ENCODE measurements at places on chromosomes 13 and 19.

DNA sequence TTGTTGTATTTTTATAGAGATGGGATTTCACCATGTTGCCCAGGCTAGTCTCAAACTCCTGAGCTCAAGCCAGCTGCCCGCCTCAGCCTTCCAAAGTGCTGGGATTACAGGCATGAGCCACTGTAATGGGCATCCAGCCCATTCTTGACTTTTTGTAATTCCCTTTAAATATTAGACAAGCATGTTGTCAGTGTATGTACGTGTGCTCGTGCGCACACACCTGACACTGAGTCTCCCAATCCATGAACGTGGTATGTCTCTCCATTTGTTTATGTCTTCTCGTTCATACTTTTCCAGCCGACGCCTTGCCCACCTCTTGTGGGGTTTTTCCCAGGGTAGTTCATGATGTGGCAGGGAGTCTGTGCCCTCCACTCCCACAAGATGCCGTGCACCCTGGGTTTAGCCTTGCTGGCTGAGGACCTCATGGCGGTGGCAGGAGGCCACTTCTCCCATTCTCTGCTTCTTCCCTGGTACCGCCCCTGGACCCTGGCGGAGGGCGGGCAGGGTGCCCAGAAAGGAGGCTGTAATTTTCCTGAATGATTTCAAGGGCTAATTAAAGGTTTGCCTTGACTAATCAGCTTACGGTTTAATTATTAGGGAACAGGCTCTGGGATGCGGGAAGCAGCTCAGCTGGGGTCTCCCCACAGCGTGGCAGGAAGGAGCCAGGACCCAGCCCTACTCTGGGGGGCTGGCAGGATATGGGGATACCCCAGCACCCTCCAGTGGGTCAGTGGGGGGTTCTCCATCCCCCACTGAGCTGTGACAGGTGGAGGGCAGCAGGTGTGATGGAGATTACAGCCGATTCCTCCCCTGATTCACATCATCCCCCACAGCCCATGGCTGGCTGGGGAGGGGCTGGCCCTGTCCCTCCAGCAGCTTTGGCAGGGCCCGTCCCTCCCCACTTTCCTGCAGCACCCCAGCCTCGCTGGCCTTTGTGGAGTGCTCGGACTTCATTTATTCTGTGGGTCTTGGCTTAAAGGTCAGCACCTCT, 12.9 kb downstream of the PAK4 start:
- DNase-seq = no peak

GRCh38 chr19:18170714-18171255, 2.8 kb upstream of the IFI30 start:
- DNase-seq = no peak

- no peak for DNase-seq
These were observed 6.0 kb downstream of the NFIC start for GRCh38 chr19:3372413-3372812.

DNA sequence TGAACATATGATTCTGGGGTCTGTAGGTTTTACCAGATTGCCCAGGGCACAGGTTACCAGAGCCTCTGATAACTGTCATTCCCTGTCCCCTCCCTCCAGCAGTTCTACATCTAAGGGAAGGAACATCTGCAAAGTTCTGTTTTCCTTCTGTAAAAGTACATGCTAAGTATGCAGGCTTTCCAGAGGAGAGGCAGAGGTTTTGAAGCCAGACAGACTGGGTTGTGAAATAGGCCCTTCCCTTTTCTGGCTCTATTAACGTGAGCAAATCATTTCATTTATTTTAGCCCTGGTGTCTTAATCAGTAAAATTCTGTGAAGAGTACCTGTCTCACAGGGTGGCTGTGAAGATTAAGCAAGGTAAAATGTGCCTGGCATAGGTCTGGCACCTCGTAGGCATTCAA, 66.1 kb upstream of the C1QTNF9 start:
- DNase-seq = no peak

- DNase-seq = no peak
These were observed 370.6 kb downstream of the DIAPH3 start for GRCh38 chr13:59793107-59793506.

GRCh38 chr13:100895651-100896050, 221.1 kb upstream of the TMTC4 start:
- DNase-seq = no peak

- DNase-seq = peak; percentile 50
These were observed 334.1 kb downstream of the SHISA2 start for GRCh38 chr13:25717666-25718197.

DNA sequence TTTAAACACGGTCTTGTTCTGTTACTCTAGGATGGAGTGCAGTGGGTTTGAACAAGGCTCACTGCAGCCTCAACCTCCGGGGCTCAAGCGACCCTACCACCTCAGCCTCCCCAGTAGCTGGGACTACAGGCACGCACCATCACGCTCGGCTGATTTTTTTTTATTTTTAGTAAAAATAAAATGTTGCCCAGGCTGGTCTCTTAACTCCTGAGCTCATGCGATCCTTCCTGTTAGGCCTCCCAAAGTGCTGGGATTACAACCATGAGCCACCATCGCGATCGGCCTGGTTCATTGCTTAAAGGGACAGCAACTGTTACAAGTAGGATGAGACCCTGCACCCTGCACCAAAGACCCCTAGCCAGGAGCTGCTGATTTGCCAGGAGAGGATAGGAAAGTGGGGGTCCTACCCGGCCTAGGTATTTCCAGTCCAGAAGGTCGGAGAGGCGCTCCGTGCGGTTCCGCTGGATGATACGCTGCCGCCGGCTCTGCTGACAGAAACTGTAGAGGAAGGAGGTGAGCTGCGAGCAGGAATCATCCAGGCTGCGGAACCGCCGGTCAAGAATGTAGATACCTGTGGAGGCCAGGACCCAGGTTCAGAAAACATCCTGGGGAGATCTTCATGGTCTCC, 5.1 kb downstream of the FTL start:
- DNase-seq = peak; percentile 59

DNA sequence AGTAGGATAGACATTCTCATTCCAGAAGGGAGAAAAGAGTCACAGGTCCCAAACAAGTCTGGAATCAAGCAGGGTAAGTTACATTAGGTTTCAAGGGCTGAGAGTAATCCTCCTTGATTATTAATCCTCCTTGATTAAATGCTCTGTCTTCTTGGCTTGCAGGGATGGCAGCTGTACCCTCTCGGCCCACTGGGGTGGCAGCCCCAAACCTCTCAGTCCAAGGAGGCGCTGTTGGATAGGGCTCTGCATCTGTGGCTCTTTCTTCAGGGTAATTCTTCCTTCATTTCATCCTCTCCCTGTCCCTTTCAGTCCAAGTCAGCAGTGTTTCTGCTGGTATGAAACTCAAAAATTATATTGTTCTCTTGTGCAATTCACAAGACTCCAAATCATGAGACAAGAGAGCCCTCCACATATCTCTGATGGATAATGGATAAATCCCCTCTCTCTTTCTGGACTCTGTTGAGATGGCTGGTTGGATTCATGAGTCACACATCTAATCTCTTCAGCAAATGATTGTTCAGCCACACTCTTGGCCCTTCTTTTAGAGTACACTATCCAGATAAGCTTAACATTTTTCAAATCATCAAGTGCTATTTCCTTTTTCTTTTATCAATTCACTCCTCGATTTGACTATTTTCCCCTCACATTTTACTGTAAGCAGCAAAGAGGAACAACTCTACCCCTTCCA, 323.7 kb upstream of the HTR2A start:
- DNase-seq = no peak

DNA sequence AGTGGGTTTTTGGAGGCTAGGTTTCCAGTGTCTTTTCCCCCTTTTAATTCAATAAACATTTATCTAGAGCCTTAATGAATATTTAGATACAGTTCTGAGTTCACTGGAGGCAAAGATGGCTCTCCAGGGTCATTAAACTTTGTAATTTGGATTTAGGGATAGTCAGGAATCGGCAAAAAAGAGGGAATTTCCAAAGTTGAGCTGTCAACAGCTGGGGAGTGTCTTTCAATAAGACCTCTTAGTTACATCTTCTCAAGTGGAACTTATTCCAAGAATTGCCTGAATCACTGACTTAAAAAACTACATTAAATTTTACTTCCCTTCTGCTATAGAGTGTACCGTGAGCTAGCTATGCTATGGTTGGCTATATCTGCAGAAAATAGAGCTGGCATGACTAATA, 2.0 kb downstream of the LRCH1 start:
- DNase-seq = no peak

DNA sequence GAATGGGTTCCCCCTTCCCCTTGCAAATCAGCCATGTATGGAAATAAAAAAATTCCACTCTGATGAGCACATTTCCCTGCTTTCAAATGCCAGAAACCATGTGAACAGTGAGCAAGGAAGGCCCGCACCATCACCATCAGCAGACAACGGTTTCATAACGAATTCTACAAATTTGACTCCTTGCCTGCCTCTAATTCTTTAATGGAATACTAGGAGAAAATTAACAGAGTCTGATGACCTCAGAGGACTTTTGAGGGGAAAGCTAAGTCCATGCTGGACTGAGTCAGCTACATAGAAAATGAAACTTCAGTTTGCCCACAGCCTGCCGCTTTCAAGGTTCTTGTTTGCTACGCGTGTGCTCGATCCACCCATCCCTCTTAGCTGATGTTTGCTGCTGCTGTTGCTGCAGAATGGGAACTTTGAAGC, 46.7 kb upstream of the KL start:
- DNase-seq = no peak
